Retinal pigment epithelial cell (primary cell): ENCODE measurements at places on chromosomes 6 and 20.

GRCh38 chr6:105644691-105645090 is 241.8 kb upstream of the PREP start:
- DNase-seq = no peak

DNA sequence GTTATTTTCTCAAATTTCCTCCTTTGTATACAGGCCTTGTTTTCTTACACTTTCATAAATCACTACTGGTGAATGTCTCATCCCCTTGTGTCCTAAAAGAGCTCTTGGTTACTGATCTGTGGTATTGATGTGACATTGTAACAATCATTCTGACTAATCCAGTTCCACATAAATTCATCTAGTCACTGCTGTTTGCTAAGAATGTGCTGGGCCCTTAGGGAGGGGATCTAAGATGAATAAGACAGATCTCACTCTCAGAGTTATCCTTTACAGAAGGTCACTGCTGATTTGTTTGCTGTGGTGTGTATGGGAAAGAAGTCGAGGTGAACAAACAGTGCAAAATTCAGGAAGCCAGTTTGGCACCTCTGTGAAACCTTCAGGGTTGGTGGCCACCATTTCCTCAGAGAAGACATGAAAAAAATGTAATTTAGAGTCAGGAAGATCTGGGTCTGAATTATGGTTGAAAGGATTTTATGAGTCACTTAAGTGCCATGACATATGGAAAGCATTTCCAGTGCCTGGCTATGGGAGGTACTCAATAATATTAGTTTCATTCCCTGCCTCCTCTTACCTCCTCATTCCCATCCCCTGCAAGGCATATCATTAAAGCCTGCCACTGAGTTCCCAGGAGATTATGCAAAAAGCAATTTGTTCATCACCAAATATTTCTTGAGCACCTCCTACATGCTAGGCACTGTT is 121.8 kb downstream of the COL9A1 start:
- DNase-seq = no peak

- no peak for DNase-seq
These were observed 127.3 kb upstream of the RALGAPA2 start for GRCh38 chr20:20839771-20840170.

- DNase-seq = no peak
These were observed 102.0 kb downstream of the FOXO3 start for GRCh38 chr6:108662702-108663101.

- no peak for DNase-seq
These were observed 21.9 kb upstream of the SCUBE3 start for GRCh38 chr6:35191889-35192288.
